ENCODE measurements at places on chromosomes 5 and 9.
A peak's percentile ranks its signal among the peaks of the same experiment; 100 is the strongest.

GRCh38 chr9:114278881-114279570 is 43.9 kb upstream of the ORM1 start:
- DNase-seq = no peak

- no peak for DNase-seq
These were observed 61.8 kb downstream of the SMIM15 start for GRCh38 chr5:61100437-61100836.

- no peak for DNase-seq
These were observed 33.9 kb downstream of the JAKMIP2 start for GRCh38 chr5:147748590-147748989.

GRCh38 chr5:157470631-157471030 is 10.6 kb downstream of the NIPAL4 start:
- DNase-seq = no peak

- DNase-seq = no peak
These were observed 93.4 kb downstream of the DAB2IP start for GRCh38 chr9:121744687-121745395.

DNA sequence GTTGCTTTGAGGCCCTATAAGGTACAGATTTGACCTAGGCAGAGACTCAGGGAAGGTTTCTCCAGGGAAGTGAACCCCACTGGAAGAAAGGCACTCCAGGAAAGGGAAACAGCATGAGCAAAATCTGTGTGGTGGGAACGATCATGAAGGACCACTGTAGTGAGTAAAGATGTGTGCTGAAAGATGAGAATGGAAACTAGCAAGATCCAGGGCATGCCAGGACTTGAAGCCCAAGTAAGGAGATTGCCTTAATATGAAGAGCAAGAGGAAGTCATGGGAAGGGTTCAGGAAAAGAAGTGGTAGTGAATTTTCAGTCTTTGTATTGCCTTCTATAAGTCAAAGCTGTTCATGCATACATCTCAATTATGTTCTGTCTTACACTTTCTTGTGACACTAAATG is 55.2 kb upstream of the SLIT3 start:
- DNase-seq = no peak

DNA sequence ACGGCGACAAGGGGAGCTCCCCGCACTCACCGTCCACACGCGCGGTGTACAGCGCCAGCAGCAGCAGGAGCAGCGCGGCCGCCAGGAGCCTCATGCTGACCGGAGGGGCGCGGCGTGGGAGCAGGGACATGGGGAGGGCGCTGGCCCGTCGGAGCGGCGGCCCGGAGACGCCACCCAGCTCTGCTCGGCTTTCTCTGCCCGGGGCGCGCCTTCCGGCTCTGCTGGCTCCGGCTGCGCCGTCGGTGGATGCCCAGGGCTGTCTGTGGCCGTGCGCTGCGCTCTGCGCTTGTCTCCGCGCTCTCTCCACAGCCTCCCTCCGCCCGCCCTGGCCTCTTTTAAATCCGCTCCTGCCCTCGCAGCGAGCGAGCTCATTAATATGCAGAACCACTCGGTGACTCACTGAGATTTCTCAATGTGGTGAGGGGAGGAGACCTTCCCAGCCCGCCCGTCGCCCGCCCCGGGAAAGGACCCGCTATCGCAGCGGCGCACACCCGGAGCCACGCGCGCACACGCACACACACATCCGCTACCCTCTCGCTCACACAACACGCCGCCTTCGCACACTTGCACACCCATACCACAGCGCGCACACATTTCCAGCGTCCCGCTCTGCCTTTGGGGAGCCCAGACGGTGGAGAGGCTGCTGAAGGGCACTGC is at the start of gene CXCL14:
TSS of gene CXCL14 (minus strand) at position 307 of the 657 bp plus-strand sequence. CDS start at position 94, 213 bp downstream.
- no peak for DNase-seq

GRCh38 chr5:139763930-139764791 is 31.4 kb upstream of the PSD2 start:
- no peak for DNase-seq

- no peak for DNase-seq
These were observed at the start of gene CDHR2 for GRCh38 chr5:176548967-176549444. CDHR2 (plus strand) TSS chr5:176549342; CDS start chr5:176565353, 16,011 bp downstream.

DNA sequence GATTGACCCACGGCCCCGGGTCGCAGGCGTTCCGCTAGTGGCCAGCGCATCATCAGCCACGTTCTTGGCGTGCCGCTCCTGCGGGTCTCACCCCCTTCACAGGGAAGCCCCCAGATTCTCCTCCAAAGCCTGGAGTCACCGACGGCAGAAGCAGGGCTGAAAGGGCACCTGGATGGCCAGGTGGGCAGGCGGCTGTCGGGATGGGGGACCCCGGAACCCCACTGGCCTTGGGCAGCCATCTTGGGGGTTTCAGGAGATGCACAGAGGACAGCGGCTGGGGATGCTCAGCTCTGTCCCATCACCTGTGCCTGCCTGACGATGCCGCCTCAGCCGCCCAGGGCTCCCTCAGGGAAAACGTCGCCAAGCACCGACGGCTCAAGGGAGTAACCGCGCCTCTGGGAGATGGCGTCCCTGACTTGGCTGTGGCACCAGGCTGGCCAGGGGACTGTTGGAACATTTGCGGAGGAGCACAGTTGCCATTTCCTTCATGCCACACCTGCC is 14.1 kb upstream of the SLC9A3 start:
- no peak for DNase-seq

DNA sequence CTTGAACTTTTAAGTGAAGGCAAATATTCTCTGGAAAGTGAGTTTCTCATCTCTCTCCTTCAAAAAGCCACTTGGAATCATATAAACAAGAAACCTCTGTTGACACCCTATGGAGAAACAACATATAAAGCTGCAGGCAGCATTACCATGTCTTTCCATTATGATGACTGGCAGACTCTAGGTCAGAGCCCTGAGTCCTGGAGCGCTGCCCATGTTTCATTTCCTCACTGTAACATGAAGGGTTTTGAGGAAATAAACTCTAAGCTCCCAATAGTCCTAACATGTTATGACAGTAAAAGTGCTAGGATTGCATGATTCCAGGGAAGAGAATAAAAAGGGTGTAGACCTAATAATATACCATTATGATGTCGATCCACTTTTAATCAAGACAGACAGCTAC is 220.6 kb downstream of the CTNND2 start:
- DNase-seq = no peak

DNA sequence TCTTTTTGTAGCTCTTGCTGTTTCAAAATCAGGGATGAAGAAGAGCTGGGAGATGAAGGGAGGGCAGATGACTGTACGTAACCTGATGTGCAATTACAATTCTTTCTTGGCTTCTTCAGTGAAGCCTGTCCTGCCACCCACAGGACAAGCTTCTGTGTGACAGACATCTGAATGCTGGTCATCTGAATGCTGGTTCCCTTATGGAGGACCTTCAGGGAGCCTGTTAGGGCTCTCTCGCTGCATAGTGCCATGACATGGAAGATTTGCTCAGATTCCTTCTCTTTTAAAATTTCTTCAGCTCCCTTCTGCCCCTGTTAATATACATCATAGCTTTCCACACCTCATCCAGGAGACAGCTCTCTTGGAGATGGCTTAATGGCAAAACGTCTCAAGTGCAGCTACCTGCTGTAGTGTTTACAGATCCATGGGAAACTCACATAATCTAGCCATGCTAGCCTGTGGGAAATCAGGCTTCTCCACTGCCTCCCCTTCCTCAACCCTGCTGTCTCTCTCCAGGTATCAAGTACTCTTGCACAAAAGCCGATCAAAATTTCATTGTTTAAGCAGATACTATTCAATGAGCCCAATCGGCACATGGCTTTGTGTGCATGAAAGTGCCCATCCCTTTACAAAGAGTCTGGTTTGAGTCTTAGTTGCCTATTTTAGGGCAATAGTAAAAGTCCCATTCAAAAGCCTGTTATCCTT is 134.6 kb downstream of the RAB3C start:
- DNase-seq = no peak

DNA sequence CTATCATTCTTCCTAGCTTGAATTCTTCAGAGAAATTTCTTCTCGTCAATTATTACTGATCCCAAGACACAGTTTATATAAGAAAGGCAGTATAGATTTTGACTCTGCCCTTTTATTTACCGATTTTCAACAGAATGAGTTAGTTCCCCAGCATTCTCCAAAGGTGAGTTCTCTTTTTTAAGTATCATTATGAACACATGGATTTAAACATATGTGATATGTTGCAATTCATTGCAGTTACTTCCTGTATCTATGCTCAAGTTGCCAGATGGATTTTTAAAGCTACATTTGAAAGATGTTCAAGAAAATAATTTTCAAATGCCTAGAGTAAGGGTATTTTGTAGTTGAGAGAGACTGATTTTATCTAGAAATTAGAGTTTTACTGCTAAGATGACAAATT is 8.4 kb downstream of the WDR41 start:
- DNase-seq = no peak

DNA sequence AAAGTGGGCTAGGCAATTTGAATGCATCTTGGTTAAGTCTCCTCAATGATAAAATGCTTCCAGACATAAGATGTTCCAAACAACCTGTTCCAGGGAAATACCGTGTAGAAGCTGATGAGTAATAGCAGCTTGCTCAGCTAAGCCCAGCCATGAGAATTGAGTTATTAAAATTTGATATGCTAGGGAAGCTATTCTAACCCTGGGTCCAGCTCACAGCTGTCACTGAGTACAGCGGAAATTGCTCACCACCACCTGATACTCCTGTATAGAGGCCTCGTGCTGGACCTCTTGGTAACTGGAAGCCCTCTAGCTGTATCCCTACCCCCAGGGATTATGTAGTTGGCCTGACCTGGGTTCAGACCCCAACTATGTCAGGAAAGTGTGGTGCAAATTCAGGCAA is 521.3 kb upstream of the TRPC7 start:
- no peak for DNase-seq

GRCh38 chr5:34535433-34535832 is 120.7 kb upstream of the RAI14 start:
- no peak for DNase-seq

- DNase-seq = peak; percentile 16
These were observed 3.7 kb downstream of the C9 start for GRCh38 chr5:39360471-39361111.

DNA sequence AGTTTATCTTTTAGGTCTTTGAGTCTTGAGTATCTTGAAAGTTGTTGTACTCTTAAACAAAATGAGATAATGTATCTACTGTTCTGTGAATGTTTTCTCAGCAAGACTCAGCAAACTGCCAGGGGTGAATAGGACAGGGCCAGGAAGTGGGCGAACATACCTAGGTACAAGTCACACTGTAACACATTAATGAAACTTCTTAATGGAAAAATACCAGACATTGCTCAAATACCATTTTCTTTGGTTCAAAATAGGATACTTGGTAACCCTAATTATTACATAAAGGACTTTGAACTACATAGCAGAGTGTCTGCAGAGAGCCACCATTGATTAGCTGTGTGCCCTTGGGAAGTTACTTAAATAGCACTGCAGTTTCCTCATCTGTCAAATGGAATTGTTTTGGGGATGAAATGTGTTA is 197.5 kb downstream of the ARHGEF28 start:
- peak; percentile 4 for DNase-seq

- DNase-seq = no peak
These were observed 283.7 kb downstream of the TLR4 start for GRCh38 chr9:117987945-117988344.

GRCh38 chr9:37010180-37010579 is 23.9 kb downstream of the PAX5 start:
- no peak for DNase-seq

GRCh38 chr5:151688436-151688835 is 1.7 kb upstream of the SPARC start:
- no peak for DNase-seq

DNA sequence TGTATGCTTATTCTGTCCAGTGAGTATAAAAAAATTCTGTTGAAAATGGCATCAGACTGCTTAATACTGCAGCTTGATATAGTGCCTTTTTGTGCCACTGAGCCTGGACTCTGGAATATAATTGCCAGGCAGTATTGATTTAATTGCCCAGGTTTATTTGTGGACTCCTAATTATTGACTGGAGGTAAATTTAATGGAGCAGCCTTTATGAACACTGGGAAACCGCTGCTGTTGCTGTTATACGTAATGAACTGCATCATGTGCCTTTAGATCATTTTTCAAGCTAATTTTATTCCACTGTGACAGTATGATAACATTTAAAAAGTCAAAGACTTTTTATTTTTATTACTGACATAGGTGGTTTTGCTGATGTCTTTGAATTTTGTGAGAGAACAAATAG is 90.2 kb upstream of the SH3GL2 start:
- no peak for DNase-seq

- no peak for DNase-seq
These were observed 13.9 kb downstream of the LHFPL2 start for GRCh38 chr5:78634634-78635033.

GRCh38 chr9:87540444-87541105 is 42.9 kb downstream of the DAPK1 start:
- no peak for DNase-seq

DNA sequence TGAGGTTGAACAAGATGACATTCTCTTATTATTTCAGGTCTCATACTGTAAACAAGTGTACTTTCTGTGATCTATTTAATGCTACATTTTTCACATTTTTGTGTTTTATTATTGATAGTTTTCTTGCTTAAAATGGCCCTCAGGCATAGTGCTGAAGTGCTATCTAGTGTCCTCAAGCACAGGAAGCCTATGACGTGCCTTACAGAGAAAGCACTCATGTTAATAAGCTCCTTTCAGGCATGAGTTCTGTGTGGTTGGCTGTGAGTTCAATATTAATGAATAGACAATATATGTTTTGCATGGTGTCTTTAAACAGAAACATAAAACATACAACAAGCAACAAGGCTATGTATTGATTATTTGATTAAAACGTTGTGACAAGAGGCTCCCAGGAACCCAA is 450.1 kb downstream of the PLK2 start:
- DNase-seq = no peak

DNA sequence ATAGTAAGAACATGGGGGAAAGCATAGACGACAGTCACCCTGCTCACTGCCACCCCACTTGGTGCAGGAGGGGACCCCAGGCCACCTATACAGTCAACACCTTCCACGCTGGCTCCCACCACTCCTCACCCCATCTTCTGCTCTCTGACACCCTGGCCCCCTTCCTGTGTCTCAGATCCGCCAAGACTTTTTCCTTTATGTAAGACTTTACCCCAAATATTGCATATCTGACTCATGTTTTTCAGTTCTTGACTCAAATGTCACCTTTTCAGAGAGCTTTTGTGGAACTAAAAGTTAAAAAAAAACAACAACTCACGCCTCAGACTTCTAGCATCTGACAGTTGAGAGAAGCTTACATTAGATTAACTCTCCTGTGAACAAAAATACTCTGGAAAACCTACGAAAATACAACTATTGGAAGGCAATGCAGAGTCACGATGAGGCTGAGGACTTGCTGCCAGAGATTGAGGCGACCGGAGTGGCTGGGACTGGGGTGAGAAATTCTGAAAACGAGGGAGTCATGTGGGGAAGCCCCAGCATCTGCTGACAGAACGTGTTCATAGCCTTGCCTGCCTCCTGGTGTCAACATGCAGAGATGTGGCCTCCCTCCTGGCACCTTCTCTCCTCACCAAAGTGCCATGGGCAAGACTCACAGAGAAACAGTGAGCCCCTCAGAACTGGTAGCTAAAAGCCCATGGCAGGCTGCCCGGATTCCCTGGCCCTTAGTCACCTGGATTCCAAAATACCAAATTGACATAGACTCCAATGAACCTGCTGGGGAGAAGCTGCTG is 22.4 kb upstream of the FCN2 start:
- no peak for DNase-seq

Measured in COLO829 (cell line).